ENCODE measurements at places on chromosomes 1 and 21.

GRCh38 chr1:179953974-179954492, 577 bp upstream of the CEP350 start:
- no peak for DNase-seq

DNA sequence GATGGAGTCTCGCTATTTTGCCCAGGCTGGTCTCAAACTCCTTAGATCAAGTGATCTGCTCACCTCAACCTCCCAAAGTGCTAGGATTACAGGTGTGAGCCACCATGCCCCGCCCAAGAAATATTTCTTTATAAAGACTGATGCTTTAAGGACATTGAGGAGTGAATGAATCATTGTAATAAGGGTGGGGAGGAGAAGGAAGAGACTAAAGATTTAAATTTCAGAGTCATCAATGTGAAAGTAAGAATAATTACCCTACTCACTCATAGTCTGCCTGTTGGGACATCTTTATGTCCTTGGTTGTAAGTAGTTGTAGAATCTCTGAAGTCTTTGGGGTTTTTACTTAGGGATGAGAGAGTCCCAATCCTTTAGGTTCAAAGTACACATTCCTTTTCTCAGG, 7.3 kb downstream of the KDM1A start:
- DNase-seq = no peak

DNA sequence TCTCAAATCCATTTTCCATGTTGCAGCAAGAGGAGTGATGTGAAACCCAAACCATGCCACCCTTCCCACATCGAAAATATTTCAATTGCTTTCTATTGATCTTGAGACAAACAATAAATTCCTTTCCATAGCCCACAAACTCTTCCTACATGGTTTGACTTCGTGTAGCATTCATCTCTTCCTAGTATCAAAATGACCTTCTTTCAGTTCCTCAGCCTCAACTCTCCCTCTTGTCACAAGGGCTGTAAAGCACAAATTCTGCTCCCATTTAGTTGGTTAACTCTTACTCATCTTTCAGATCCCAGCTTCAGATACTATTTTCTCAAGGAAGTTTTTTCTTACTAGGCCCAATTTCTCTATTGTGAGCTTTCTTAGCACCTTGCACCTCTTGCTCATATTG, 99.0 kb downstream of the ZNF281 start:
- DNase-seq = no peak

DNA sequence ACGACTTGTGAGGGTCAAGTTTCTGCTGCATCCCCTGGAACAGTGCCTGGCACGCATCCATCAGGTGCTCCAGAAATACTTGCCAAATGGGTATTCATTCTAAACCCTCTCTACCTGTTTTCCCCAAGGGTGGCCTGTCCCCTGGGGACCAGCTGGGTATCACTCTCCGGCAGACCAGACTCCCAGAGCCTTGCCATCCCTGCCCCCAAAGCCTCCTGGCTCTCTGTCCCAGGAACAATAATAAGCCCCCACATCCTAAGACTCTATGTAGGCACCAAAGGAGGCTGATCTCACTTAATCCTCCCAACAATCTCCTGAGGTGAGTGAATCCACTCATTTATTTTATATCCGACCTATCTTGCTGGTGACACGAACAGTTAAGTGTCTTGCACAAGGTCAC, 96.7 kb downstream of the MRPL37 start:
- DNase-seq = no peak

GRCh38 chr1:39574646-39575045, 1.9 kb downstream of the PABPC4 start:
- no peak for DNase-seq

DNA sequence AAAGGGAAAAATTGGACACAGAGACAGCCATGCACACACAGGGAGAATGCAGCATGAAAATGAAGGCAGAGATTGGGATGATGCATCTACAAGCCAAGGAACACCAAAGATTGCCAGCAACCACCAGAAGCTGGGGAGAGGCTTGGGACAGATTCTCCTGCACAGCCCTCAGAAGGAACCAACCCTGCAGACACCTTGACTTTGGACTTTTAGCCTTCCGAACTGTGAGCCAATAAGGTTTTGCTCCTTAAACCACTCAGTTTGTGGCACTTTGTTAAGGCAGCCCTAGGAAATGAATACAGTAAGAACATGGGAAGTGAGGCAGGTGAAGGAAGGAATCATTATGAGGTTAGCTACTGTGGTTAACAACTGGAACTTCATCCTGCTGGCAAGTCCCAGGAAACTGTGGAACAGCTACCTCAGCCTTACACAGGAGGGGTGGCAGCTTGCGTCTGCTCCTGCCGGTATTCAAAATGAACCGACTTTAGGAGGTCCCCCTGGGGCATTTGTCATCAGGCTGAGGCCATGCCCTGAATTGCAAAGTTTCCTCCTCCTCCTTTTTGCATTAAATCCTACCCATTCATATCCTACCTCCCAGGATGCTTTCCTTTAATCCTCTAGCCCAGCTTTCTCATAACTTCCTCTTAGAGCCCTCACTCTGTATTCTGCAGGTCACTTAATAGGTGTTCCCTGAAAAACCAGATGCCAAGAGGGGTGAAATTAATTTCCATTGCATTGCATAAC, 15.4 kb downstream of the CD247 start:
- no peak for DNase-seq

GRCh38 chr1:179529482-179530195, 46.1 kb downstream of the NPHS2 start:
- no peak for DNase-seq

- no peak for DNase-seq
Observed at GRCh38 chr1:212437179-212437798, 4.6 kb downstream of the NENF start.

GRCh38 chr1:169031566-169032224, 74.8 kb upstream of the ATP1B1 start:
- no peak for DNase-seq

DNA sequence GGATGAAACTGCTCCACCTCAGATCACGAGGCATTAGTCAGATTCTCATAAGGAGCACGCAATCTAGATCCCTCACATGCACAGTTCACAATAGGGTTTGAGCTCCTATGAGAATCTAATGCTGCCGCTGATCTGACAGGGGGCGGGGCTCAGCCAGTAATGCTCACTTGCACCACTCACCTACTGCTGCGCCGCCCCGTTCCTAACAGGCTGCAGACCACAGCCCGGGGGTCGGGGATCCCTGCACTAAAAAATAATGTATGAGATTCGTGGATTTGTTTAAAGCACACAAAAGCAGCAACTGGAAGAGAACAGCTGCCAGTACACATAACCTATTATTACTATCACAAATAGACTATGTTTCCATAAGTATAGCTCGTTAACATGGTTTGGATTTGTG, 72.9 kb downstream of the HLCS start:
- no peak for DNase-seq

DNA sequence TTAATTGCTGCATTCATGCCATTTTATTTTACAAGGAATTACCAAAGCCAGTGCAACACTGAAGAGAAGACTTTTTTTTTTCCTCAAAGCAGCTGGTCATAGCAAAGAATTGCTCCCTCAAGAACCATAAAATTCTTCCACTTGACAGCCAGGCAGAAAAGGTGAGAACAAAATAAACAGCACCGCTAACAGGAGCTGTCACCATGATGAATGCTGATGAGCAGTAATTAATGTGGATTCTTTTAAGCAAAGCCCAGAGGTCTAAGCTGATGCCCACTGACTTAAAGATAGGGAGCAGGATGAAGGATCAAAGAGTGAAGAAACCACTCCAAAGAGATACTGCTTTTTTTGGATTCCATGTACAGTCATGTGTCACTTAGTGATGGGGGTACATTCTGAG, 428.4 kb downstream of the BRINP3 start:
- DNase-seq = peak; percentile 34

DNA sequence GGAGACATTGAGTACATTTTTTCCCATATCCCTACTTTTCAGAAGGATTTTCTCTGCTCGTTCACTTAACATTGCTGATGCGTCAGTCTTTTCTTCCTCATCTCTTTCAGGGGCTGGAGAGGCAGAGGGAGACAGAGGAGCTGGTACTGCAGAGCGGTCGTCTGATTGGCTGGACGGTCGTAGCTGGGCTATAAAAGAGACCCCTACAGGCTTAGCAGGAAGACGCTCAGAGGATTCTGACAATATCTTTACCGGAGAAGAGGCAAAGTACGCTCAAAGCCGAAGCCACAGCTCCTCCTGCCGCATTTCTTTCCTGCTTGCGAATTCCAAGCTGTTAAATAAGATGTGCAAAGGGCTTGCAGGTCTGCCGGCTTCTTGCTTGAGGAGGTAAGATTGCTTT, at the start of gene RGS4:
RGS4 (plus strand) TSS at position 220 of the 400 bp plus-strand sequence; CDS start at position 344, 124 bp downstream.
- no peak for DNase-seq

GRCh38 chr1:8911416-8912309, 33.2 kb upstream of the ENO1 start:
- no peak for DNase-seq

DNA sequence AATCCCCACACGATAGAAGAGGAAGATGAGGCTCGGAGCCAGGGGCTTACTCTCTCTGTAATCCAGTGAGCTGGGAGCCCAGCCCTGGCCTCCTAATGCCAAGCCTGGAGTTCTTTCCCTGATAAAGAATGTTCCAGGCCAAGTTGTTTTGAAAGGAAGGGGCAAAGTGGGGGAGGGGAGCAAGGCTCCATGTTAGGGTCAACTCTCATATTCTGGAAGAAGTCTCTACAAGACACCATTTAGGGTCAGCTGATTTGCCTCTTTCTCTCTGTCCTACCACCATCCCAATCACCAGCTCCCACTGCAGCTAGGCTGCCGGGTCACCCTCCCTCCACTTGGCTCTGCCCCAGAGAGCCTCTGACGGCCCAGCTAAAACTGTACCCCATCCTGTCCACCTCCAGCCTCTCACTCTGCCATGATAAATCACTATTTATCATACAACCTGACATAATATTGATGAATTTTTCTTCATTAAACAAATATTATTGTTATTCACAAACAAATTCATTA, 95.0 kb downstream of the GLIS1 start:
- no peak for DNase-seq

GRCh38 chr1:206971029-206971655, 882 bp upstream of the FCAMR start:
- no peak for DNase-seq

- DNase-seq = no peak
Observed at GRCh38 chr1:170340308-170340707, 191.7 kb upstream of the GORAB start.

DNA sequence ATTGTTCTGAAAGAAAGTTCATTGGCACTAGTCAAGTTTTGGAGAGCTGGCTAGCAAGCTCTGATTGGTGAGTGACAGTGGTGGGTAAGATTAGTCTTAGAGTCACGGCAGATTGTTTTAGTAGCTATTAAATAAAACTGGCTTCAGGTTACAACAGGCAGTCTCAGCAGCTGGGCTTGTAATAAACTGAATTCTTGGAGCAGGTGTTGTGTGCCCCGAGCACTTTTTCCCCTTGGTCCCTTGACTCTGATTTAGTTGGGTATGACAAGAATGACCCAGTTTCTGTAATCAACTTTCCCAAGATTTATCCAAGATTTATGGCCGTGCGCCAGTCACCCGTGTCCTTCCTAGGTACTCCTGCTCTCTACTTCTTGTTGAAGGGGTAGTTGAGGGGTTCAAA, 40.2 kb downstream of the TBCE start:
- no peak for DNase-seq

DNA sequence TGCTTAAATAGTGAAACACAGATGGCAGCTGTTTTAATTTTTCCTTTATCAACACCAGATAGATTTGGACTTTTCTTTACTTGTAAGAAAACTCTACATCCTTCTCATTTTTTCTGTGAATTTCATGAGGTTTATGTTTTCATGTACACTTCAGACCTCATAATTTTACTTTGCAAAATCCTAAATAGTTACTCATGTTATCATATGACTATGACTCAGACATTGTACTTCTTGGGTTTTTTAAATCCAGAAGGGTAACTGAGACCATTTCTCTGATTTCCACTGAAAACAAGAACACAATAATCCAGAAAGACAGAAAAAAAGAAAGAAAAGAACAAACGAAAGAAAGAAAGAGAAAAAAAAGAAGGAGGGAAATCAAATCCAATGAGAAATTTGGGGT, 1021.6 kb downstream of the NCAM2 start:
- DNase-seq = no peak

DNA sequence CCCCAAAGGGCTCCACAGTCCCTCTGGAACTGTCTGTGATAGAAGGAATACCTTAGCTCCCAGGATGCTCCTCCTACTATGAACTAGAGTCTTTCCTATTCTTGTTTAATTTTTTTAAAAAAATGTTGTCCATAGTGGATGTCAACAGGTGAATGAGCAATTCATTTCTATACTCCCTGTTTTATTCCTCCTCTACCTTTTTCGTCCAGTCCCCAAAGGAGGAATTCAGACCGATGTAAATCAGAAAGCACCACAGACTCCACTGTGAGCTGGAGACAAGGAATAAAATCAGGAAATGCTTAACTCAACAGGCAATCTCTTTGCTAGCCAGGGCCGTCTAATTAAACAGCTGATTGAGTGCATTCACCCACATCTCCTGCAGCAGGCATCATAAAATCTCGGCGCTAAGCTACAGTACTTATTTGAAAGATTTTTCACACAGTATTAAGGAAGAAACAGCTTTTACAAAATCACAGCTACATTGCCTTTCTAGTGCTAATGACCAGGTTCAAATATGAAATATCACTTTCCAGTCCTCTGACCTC, 381.6 kb downstream of the SIPA1L2 start:
- DNase-seq = no peak

DNA sequence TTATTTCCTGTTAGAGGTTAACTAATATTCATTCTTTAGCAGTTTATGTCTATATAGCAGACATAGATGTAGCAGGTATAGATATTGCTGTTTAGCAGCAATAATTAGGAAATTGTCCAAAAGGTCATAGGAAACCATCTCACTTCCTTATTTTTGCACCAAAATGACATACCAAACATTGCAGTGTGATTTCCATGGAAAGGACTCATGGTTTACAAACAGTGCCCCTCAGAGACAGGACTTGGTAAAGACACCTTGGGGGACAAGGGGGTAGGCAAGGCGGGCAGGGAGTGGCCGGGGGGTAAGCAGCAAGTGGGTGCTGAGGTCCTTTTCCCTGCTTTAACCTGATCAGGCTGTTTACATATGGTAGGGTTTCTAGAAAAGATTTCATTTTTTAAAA, 30.5 kb downstream of the BATF3 start:
- DNase-seq = no peak

DNA sequence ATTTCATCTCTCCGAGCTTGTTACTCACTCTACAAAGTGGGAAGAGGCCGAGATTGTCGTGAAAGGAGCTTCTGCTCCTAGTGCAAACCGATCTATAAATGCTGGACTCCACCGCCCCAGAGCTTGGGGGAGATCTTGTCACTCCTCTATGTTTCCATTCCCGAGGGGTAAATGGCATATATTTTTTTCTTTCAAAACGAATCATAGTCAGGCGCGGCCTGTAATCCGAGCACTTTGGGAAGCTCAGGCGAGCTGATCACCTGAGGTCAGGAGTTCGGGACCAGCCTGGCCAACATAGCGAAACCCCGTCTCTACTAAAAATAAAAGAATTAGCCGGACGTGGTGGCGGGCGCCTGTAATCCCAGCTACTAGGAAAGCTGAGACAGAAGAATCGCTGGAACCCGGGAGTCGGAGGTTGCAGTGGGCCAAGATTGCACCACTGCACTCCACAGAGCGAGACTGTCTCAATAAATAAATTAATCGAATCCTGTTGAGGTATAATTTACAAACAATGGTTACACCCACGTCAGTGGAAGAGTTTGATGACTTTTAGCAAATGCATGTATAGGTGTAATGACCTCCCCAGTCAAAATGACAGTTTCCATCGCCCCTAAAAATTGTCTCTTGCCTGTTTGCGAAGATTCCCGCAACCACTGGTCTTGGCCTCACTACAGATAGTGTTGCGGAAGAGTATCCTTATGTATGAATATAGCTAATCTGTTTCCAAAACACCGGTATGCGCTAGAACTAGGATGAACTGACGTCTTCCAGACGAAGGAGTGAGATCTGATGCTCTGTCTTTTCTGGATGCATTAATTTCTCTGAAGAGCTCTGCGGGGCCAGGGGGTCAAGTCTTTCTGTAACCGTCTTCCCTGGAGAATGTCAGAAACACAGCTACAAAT, 840 bp upstream of the HEATR1 start:
- DNase-seq = no peak

Measured in NCI-H1417 treated with DMSO at 0.1 percent for 48 hours (cell line).